ENCODE measurements at places on chromosomes 2 and 18. TPM values are rescaled to one million over a fixed set of nuclear protein-coding genes. Genes with fewer than 3 reads are reported as not detected.

DNA sequence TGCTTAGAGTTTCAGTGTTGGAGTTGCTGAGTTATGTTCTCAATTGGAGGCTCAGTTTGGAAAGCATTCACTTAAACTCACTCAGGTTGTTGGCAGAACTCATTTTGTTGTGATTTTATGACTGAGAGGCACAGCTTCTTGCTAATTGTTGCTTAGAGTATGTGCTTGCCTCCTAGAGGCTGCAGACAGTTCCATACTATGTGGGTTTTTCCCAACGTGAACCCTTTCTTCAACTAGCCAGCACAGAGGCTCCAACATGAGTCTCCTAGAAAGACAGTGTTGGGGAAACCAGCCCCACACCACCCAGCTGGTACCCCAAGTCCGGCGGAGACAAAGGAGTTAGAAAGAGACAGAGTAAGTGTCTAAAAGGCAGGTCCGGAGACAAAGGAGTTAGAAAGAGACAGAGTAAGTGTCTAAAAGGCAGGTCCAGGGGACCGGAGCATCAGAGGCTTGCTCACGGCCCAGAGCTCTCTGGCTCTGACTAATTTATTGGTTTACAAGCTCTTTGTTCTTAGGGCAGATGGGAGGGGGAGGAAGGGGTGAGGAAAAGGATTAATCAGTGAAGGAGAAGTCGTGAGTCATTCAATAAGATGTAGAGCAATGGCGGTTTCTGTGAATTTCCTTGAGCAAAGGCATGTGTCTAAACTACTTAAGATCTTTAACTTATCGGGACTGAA is 999.7 kb upstream of the LRRTM1 start:
- no peak overlapping the region for H3K27ac ChIP-seq
- no peaks in the 10 kb centered on the region for H3K36me3 ChIP-seq
- no peaks in the 10 kb centered on the region for H3K27me3 ChIP-seq
- H3K4me3 ChIP-seq = no peak overlapping the region
- no peaks in the 10 kb centered on the region for H3K4me1 ChIP-seq
- DNase-seq = no peak

DNA sequence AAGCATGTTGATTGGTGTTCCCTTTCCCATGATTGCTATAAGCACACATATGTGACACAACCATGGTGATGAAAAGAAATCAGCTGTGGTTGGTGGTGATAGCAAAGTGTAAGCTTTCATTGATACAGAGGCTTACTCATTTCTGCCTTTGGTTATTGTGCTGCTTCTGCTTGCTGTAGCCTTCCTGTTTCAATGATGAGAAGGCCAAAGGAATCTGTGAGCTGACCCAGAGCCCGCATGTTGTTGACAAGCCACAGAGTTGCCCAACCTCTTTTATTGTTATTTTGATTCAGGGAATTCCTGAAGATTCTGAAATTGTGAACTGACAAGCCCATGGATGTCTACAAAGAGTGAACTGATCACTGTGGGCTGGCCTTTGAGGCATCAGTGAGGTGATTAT is 164.4 kb downstream of the TMEFF2 start:
- peaks cover 23% of the 10 kb centered on the region for H3K4me1 ChIP-seq
- H3K27me3 ChIP-seq = no peaks in the 10 kb centered on the region
- H3K4me3 ChIP-seq = no peak overlapping the region
- H3K36me3 ChIP-seq = no peaks in the 10 kb centered on the region
- DNase-seq = no peak

DNA sequence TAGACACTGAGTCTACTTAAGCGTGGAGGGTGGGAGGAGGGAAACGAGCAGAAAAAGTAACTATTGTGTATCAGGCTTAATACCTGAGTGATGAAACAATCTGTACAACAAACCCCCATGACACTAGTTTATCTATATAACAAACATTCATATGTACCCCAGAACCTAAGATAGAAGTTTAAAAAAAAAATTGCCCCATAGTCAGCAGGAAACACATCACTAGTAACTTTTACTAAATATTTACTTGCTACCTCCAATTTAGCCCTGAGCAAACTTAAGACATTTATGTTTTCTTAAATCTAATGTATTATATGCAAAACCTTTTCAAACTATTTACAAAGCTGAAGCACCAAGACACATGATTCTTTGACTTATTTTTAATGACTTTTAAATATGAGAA is 5.6 kb downstream of the REV1 start:
- H3K4me1 ChIP-seq = peaks cover 96% of the 10 kb centered on the region
- no peaks in the 10 kb centered on the region for H3K36me3 ChIP-seq
- peak overlapping the region; percentile 17 for H3K4me3 ChIP-seq
- no peaks in the 10 kb centered on the region for H3K27me3 ChIP-seq
- peak overlapping the region; percentile 30 for H3K27ac ChIP-seq

GRCh38 chr2:10497797-10498251 is 49.7 kb upstream of the ODC1 start:
- no peaks in the 10 kb centered on the region for H3K4me1 ChIP-seq
- H3K4me3 ChIP-seq = no peak overlapping the region
- no peaks in the 10 kb centered on the region for H3K36me3 ChIP-seq
- peak; percentile 42 for DNase-seq
- peaks cover 63% of the 10 kb centered on the region for H3K27me3 ChIP-seq

HRH4 gene
- 0.33 TPM for total RNA-seq

Data from left ventricle myocardium inferior (tissue), 1 donor.